Brain (organoid and tissue), 16 donors: ENCODE measurements at places on chromosomes 4 and X. TPM values are rescaled to one million over a fixed set of nuclear protein-coding genes. Genes with fewer than 3 reads are reported as not detected.

Gene GNPDA2
- polyA plus RNA-seq = 7.9 TPM

Gene PRDM5
- 0.48 TPM for polyA plus RNA-seq

Gene FAM114A1
- 9.4 TPM for polyA plus RNA-seq

Gene ADH1A
- not detected for polyA plus RNA-seq

Gene MAN2B2
- polyA plus RNA-seq = 14.1 TPM

Gene ANKRD17
- 30.0 TPM for polyA plus RNA-seq

Gene CXorf58
- not detected for polyA plus RNA-seq

Gene PPEF1
- polyA plus RNA-seq = 0.27 TPM

Gene STPG2
- not detected for polyA plus RNA-seq

Gene EGF
- 0.07 TPM for polyA plus RNA-seq

Gene GLOD5
- 1.2 TPM for polyA plus RNA-seq

Gene SH3D19
- 2.6 TPM for polyA plus RNA-seq

Gene HPGD
- 0.61 TPM for polyA plus RNA-seq

Gene CT47B1
- not detected for polyA plus RNA-seq

Gene PSAPL1
- not detected for polyA plus RNA-seq

Gene ARHGAP10
- 2.6 TPM for polyA plus RNA-seq

Gene CDS1
- 2.4 TPM for polyA plus RNA-seq

Gene CCSER1
- polyA plus RNA-seq = 0.48 TPM

Gene ZFP92
- 0.73 TPM for polyA plus RNA-seq

Gene APEX2
- polyA plus RNA-seq = 21.8 TPM
